Thoracic aorta (tissue), 2 donors: ENCODE measurements at places on chromosomes 4 and X. TPM values are rescaled to one million over a fixed set of nuclear protein-coding genes. Genes with fewer than 3 reads are reported as not detected.

Gene UGT8
- 2.3 TPM for total RNA-seq

Gene SRPX
- 65.9 TPM for total RNA-seq

Gene NFXL1
- 13.1 TPM for total RNA-seq

Gene PCDH19
- 0.41 TPM for total RNA-seq

Gene CASP6
- total RNA-seq: 9.0 TPM

Gene PPP2R3B
- 6.8 TPM for total RNA-seq

Gene FREM3
- 0.14 TPM for total RNA-seq

- H3K4me3 ChIP-seq: no peak overlapping the region
- no peaks in the 10 kb centered on the region for H3K27me3 ChIP-seq
- no peaks in the 10 kb centered on the region for H3K4me1 ChIP-seq
- no peak for DNase-seq
- H3K27ac ChIP-seq: no peak overlapping the region
Observed at GRCh38 chrX:109936598-109936997, 66.3 kb upstream of the TMEM164 start.

DNA sequence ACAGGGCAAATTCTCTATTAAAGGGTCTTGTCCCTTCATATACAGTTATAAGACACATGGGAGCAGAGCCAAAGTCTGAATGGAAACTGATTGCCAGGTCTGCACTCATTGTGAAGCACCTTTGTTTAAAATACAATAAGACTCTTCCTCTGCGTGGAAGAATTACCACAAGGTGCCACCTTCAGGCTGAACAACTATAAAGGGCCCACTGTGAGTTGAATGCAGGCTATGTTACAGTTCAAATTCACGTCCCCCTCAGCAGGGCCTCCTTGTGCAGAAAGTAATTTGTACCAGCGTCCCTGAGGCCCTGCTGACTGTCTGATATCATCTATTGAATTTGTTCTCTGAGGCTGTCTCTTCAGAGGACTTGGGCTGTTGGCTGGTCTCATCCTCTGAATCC is 225.8 kb upstream of the TEX13C start:
- H3K27ac ChIP-seq: no peak overlapping the region
- H3K4me3 ChIP-seq: no peak overlapping the region

GRCh38 chrX:3788494-3789233 is 75.2 kb upstream of the PRKX start:
- no peaks in the 10 kb centered on the region for H3K27me3 ChIP-seq
- H3K4me3 ChIP-seq: no peak overlapping the region
- no peak overlapping the region for H3K27ac ChIP-seq
- no peaks in the 10 kb centered on the region for H3K4me1 ChIP-seq

- H3K4me3 ChIP-seq: no peak overlapping the region
- no peaks in the 10 kb centered on the region for H3K27me3 ChIP-seq
- no peak overlapping the region for H3K27ac ChIP-seq
- no peak for DNase-seq
- H3K36me3 ChIP-seq: no peaks in the 10 kb centered on the region
- no peaks in the 10 kb centered on the region for H3K4me1 ChIP-seq
Observed at GRCh38 chr4:73750730-73751129, 10.4 kb downstream of the CXCL8 start.

DNA sequence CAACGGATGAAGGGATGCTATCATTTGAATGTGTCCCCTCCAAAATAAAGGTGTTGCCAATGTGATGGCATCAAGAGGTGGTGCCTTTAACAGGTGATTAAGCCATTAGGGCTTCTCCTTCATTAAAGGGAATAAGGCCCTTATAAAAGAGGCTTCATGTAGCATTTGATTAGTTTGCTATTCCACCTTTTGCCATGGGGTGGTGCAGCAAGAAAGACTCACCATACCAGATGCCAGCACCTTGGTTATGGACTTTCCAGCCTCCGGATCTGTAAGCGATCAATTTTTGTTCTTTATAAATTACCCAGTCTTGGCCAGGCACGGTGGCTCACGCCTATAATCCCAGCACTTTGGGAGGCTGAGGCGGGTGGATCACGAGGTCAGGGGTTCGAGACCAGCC is 7.9 kb upstream of the SLC25A43 start:
- H3K27ac ChIP-seq: no peak overlapping the region
- no peak overlapping the region for H3K4me3 ChIP-seq
- no peak for DNase-seq
- no peaks in the 10 kb centered on the region for H3K4me1 ChIP-seq
- no peaks in the 10 kb centered on the region for H3K27me3 ChIP-seq
- no peaks in the 10 kb centered on the region for H3K36me3 ChIP-seq

GRCh38 chr4:125123570-125124109 is 191.1 kb upstream of the FAT4 start:
- DNase-seq: no peak
- no peaks in the 10 kb centered on the region for H3K27me3 ChIP-seq
- H3K27ac ChIP-seq: no peak overlapping the region
- no peaks in the 10 kb centered on the region for H3K36me3 ChIP-seq
- no peak overlapping the region for H3K4me3 ChIP-seq
- peaks cover 8% of the 10 kb centered on the region for H3K4me1 ChIP-seq

DNA sequence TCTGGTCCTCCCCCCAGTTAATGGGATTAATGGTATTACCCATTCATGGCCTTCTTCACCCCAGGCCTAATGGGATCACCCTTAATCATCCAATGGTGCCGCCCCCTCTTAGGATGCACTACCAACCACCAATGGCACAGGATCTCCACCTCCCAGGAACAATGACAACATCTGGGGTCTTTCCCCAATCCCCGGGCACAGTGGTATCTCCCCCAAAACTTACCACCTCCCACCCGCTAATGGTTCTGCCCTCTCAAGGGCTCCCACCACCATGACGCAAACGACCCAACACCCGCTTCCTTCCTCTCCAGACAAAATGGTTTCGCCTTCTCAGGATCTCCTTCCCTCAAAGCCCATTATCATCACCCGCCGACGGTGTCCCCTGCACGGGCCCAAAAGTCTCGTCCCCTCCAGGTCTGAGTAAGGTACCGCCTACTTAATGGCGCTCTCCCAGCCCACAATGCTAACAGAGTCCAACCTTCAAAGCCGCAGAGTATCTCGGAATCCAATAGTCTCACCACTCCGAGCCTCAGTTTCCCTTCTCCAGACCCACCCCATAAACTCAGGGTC is 458 bp downstream of the GRIPAP1 start:
- H3K4me1 ChIP-seq: peaks cover 8% of the 10 kb centered on the region
- peak overlapping the region; percentile 81 for H3K4me3 ChIP-seq
- H3K27me3 ChIP-seq: no peaks in the 10 kb centered on the region

GRCh38 chrX:132909643-132910042 is 48.8 kb downstream of the HS6ST2 start:
- no peaks in the 10 kb centered on the region for H3K36me3 ChIP-seq
- H3K27me3 ChIP-seq: no peaks in the 10 kb centered on the region
- DNase-seq: no peak

- DNase-seq: no peak
- H3K27ac ChIP-seq: no peak overlapping the region
- no peaks in the 10 kb centered on the region for H3K27me3 ChIP-seq
- H3K4me3 ChIP-seq: no peak overlapping the region
- no peaks in the 10 kb centered on the region for H3K36me3 ChIP-seq
Observed at GRCh38 chrX:115021121-115021520, 3.7 kb upstream of the IL13RA2 start.

GRCh38 chr4:21768349-21769310 is 179.9 kb downstream of the KCNIP4 start:
- H3K27ac ChIP-seq: no peak overlapping the region
- H3K4me1 ChIP-seq: no peaks in the 10 kb centered on the region
- DNase-seq: no peak
- no peaks in the 10 kb centered on the region for H3K27me3 ChIP-seq

DNA sequence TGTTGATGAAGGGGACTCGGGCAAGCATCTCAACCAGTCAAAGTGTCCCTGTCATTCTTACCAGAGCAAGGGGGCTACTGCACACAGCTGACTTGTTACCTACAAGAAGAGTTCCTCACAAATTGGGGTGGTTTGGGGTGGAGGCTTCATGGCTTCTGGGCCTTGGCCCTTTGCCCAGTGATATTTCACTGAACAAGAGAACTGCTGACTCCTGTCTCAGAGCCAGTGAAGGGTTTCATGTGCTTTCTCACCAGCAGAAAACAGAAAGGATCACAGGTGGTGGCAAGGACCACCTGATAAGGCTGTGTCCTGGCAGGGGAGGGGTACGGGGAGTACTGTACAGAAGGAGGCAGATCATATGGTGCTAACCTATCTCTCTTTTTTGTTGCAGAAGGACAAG is 53.5 kb downstream of the DLG3 start:
- no peaks in the 10 kb centered on the region for H3K4me1 ChIP-seq
- no peak for DNase-seq
- H3K27me3 ChIP-seq: no peaks in the 10 kb centered on the region

GRCh38 chr4:141346144-141346543 is 125.4 kb downstream of the ZNF330 start:
- H3K36me3 ChIP-seq: no peaks in the 10 kb centered on the region
- no peaks in the 10 kb centered on the region for H3K27me3 ChIP-seq
- H3K27ac ChIP-seq: no peak overlapping the region
- no peak for DNase-seq
- no peak overlapping the region for H3K4me3 ChIP-seq

DNA sequence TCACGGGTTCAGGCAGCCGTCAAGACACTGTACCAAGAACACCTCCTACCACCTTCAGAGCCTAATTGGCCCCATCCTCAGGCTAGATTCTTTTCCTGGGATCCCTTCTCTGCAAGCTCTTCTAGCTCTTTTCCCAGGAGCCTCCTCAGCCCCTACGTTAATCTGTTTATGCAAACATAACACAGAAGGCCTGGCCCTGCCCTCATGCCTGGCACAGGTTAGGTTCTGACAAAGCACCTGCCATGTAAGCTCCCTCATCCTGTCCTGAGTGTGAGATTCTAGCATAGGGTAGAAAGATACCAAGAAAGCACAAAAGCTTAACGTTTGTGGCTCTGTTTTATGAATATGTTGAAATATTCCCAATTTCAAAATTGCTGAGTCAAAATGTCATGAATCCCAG is 93.6 kb downstream of the IRF2 start:
- no peak overlapping the region for H3K4me3 ChIP-seq
- no peaks in the 10 kb centered on the region for H3K27me3 ChIP-seq
